ENCODE measurements at places on chromosomes 12 and 14.

- no peak for DNase-seq
These were observed 182.3 kb downstream of the PELI2 start for GRCh38 chr14:56300495-56300894.

DNA sequence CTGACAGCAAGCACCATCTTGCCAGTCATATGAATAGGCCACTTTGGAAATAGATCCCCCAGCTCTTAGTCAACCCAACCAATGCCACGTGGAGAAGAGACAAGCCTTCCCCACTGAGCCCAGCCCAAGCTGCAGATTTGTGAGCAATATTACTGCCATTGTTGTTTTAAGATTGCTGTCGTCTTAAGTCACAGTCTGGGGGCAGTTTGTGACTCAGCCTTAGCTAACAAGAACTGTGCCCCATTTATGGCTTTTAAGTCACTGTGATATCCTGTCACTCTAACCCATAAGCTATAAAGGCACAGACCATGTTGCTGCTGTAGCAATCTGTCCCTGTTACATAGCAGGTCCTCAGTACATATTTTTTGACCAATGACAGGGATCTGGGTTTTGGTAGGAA is 464.2 kb downstream of the MED13L start:
- no peak for DNase-seq

DNA sequence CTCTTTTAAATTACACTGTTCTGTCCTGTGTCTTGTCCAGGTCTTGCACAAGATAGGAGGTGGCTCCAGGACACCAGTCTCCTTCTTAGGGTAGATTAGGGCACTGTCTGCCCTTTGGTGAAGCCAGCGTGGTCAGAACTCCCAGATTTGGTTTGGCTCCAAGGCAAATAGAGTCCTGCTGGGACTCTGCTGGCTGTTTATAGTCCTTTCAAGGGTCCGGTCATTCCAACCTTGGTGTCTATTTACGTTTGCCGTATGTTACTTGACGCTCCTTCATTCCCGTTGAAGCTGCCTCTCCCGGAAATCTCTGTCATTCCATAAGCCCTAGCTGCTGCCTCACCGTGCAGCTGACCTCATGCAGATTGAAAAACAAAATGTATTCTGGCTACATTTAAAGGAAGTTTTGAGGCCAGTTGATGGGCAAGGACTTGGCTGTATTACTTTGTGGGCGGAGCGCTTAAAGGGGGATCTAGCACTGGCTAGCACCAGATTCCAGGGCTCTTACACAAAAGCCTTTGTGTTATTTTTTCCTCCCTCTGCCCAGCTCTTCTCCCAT is 180.6 kb downstream of the AKAP6 start:
- DNase-seq: peak; percentile 53

DNA sequence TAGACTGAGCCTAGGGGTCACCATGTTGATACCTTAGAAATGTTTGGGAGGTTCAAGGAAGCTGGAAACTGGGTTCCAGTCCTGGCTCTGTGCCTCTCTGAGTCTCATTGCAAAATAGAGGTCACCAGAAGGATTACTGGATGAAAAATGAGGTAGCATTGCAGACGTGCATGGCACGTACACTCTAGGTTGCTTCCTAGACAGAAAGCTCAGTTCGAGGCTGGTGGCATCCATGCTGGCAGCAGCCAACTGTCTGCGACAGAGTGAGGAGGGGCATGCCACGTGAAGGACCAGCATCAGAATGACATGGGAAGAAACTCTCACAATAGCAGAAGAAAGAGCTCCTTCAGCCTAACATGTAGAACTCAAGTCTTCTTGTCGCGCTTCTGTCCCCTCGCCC is 4.6 kb upstream of the CYP46A1 start:
- no peak for DNase-seq

DNA sequence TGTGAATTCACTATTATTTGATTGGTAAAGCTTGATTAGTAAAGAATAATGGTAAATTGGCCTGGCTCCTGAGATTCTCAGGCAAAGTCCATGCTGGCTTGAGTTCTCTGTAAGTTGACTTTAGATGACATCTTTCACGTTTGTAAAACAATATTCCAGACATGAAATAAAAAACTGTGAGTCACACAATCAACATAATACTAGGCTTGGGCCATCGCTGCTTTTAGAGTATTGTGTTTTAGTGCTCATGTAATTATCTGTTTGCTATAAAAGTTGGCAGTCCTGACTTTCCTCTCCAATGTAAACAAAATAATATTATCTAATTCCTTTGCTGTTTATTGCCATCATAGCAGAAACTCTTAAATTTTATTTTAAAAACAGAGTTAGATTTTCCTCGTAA is 3.9 kb upstream of the TBC1D30 start:
- DNase-seq: no peak

DNA sequence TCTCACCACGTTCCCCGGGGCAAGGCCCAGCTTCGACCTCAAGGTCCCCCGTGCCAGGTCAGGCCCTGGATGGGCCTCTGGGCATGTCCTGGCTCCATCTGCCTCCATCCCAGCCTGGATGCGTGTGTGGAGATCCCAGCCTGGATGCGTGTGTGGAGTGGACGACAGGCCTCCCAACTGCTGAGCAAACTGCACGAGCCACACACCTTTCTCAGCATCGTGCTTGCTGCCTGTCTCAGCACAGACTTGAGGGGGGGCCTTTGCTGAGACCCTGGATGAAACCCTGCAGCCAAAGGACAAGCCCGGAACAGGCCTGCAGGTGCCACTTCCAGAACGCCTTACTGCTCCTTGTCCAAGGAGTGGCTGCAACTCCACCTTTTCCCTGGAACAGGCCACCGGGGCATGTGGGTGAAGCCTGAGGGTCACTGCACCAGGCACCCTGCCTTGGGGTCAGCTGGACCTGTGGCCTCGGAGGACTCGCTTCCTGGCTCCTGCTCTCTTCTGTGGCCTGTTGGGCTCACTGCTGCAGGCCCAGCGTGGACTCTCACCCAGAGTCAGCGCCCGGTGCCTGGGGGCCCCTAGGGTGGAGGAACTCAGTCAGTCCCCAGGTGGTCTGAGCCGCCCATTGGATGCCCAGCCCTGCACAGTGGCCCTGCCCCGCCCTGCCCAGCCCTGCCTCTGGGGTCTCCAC is 176.0 kb downstream of the KIF26A start:
- no peak for DNase-seq

DNA sequence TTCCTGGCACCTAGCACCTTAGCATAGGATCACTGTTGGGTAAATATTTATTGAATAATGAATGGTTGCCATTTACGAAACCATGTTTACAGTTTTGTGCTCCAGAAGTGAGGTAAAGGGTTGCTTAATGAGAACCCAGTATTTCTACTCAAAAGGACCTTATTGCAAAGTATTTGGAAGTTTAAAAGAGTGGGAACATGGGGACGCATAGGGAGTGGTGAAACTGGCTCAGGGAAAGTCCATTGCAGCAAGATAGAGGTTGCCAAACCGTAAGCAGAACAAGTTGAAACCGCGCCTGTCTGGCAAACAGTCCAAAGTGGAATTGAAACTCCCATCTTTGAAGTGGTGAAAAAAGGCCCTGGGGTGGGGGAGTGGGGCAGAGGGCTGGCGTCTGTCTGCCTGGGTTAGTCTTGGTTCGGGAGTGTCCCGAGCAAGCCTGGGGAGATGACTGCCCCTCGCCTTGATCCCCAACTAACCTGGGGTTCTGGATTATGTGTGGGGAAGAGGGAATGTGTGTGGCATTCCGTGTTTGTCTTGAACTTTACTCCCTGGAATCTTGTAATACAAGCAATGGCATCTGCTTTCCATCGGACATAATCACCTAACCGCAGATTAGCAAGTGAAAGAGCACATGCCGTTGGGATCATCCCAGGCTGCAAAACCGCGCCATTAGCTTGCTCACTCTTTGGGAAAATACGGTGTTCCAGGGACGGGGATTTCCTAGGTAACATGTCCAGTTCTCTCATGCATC is 7.2 kb downstream of the ALDH2 start:
- DNase-seq: no peak

DNA sequence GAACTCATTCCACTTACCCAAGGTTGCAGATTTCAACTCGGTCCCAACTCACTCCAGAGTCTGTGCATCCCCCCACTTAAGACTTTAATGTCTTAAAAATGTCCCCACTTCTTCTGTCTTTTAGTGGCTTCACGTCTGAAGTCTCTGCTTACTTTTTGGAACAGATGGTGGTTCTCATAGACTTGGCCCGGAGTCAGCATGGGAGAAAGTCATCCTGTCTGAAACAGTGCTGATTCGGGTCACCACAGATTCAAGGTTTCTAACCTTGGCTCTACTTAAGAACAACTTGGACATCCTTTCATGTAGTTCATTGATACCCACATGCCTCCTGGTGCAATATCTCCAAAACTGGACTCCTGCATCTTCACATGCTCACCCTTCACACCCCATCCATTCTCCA is 26.0 kb downstream of the CHST11 start:
- DNase-seq: no peak

DNA sequence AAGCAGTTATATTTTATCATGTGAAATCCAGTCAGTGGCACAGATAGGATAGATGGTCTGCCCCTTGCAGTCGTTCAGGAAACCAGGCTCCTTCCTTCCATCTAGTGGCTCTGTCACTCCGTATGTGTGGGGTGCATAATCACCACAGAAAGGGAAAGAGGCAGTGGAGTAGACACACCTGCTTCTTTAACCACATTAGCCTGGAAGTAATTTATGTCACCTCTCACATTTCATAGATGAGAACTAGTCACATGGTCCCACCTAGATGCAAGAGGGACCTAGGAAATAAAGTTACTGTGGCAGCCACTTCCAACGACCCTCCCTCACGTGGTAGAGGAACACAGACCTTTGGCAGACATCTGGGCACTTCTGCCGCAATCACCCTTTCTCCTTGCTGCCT is 14.2 kb upstream of the RNU6-8 start:
- DNase-seq: no peak

- DNase-seq: no peak
These were observed 48.4 kb downstream of the ATL1 start for GRCh38 chr14:50608302-50608851.

GRCh38 chr12:6614513-6615172 is 7.5 kb upstream of the CHD4 start:
- DNase-seq: no peak

GRCh38 chr12:49615725-49616124 is 7.6 kb upstream of the PRPF40B start:
- DNase-seq: peak; percentile 94

- no peak for DNase-seq
These were observed 52.4 kb downstream of the MON2 start for GRCh38 chr12:62519043-62519442.

DNA sequence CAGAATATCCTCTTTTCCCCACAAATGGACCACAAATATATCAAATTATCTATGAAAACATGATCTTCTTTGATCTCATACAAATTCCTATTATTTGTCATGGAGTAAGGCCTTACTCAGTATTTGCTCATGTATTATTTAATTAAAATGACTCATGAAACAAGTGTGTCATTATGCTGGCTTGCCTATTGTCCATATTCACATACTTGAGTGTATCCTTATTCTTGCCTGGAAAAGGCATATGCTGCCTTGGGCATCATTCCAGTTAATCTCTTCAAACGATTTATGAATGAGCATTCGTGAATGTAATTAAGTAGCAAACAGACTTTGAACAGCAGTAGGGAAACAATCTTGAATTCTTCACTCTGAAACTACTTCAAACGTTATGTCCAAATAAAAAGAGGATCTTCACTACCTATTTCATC is 22.6 kb upstream of the SNRPF start:
- no peak for DNase-seq

DNA sequence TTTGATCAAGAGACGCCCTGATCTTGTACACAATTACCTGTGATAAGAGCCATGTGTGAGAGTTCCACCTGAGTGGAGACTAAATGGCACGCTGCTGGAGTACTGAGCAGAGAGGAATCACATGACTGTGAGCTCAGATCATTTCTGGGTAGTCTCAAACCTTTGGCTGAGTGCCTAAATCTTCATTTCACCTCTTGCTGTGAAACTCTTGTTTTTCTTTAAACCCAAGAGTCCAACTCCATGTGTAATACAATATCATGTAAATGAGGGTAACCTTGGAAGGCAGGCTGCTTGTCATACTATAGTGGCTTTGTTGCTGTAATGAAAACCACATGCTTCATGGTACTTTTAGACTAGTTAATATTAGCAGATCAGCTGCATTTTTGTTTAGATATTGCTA is 156.9 kb downstream of the CAND1 start:
- no peak for DNase-seq

DNA sequence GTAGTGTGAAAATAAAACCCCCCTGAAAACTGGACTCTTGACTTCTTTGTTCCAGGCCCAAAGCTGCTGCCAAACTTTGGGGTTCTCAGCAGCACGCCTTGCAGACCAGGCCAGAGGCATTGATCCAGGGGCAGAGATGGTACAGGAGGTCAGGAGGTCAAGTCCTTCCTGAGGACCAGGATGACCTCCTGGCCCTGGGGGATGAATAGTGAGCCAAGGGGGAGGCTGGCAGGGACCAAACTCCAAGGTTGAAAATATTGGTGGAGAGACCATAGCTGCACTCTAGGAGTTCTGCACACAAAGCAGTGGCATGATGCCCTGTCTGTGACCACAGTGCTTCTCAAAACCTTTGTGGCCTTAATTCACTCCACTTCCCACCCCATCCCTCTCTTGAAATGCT is 12.1 kb downstream of the SLC10A1 start:
- DNase-seq: no peak

DNA sequence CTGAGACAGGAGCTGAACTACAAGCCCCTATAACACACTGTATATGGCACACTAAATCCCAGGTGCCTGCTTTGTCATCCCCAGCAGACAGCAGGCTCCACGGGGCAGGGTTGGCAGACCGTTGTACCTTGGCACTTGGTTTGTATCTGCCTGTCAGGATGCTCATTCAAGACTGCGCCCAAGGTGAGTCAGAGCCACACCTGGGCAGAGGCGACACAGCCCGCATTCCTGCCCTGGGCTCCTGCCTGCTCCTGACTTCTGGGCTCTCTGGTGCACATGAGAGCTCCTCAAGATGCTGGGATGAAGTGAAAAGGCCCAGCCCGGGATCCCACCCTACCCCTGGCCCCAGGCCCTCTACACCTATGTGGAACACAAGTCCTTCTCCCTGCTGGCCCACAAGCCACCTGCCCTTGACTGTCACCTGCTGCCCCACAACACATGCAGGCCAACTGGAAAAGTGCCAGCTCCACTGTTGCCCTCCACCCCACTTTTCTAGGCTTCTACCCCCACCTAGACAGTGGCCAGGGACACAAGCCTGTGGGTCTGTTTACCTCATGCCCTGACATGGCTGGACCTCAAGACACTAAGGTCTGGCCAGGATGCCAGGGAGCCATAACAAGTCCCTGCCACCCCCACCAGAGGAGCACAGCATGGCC is 30.8 kb upstream of the PNMA1 start:
- no peak for DNase-seq

DNA sequence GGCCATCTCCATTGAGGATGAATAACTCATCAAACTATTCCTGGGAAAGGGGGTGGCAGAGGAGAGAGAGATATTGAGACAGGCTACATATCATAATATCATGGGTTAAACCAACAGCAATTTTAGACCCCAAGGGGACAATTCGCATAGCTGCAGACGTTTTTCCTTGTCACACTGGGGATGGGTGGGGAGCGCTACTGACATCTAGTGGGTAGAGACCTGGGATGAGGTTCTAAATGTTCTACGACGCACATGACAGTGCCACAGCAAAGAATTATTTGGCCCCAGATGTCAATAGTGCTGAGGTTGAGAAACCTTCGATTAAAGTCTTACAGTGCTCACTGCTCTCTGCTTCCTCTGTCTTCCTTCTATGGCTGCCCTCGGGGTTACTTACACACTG is 425.6 kb downstream of the NRXN3 start:
- no peak for DNase-seq

GRCh38 chr12:51529651-51529970 is 61.4 kb upstream of the SCN8A start:
- no peak for DNase-seq

- no peak for DNase-seq
These were observed 36.9 kb downstream of the BCL11B start for GRCh38 chr14:99234961-99235571.

GRCh38 chr14:100165376-100165775 is 5.9 kb upstream of the DEGS2 start:
- no peak for DNase-seq

All from T1000 (cell line).